T-helper 2 cell (primary cell): ENCODE measurements at places on chromosomes 11 and 22.

DNA sequence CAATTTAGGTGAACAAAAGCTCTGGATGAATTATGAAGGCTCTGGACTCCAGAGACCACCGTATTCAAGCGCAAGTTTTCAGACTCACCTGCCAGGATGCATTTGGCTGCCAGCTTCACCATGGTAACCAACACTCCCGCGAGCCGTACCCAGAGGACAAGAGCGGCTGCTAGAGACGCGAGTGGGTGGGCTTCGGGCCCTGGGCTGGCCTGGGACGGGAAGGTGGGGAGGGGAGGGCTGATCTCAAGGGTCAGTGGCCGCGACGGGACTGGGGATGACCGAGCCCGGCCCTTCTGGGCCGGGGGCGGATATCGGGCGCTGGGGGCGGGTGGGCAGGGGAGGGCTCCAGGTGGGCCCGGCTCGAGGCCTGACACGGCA lies 344 bp downstream of the IFT27 start:
- no peak for DNase-seq

DNA sequence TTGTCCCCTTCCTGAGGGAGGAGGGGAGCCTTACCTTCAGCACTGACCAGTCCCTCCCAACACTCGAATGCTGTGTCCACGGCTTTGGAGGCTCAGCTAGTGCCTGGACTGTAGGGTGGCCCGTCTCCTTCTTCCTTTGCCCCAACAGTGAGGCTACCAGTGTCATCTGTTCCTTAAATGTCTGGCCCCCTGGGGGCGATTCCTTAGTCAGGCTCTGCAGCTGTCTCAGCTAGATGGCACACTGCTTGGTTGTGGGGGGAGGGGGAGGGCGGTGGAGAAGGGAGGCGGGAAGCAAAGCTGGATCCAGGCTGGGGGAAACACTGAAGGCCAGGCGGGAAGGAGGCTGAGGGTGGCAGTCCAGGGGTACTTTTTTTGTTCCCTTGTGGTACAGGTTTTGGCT lies at the start of gene IGSF22:
Gene IGSF22 (minus strand): TSS at position 149 of the 400 bp plus-strand sequence. CDS start 1,952 bp downstream, outside the sequence.
- no peak for DNase-seq

DNA sequence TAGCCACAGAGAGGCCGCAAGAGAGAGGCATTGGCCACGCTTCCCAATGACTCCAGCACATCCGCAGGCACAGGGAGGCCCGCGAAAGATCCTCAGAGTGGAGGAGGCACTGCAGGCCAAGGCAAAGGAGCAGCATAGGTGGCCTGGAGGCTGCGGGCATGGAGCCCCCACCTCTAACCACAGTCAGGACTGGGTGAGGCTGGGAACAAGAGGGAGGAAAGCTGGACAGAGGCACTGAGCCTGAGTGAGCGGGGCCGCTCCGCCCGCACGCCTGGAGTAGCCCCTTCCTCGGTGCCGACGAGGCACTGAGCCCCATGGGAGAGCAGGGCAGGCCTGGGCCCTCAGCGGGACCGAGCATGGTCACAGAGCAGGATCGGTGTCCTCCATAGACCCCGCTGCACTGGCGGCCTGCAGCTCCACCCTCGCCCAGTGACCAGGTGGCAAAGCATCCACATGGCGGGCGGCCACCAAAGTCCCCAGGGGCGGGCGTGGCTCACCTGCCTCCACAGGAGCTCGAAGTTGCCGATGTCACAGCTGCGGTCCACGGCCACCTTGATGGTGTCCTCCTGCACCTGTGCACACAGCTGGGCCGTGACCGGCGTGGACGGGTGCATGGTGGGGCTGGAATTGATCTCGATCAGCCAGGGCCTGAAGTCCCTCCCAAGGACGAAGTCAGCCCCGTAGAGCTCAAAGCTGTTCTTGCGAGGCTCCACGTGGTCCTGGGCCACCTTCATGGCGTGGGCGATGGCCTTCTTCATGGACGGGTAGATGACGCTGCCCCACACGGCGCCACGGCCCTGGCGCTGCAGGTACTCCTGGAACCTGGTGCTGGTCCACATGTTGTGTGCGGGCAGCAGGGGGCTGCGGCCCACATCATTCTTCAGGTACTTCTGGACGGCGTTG lies 18.9 kb upstream of the IL17REL start:
- DNase-seq: no peak

- no peak for DNase-seq
Measured at GRCh38 chr11:6637871-6638270, 17.7 kb downstream of the DCHS1 start.

GRCh38 chr11:128884054-128884453 lies 7.1 kb upstream of the KCNJ5 start:
- no peak for DNase-seq

DNA sequence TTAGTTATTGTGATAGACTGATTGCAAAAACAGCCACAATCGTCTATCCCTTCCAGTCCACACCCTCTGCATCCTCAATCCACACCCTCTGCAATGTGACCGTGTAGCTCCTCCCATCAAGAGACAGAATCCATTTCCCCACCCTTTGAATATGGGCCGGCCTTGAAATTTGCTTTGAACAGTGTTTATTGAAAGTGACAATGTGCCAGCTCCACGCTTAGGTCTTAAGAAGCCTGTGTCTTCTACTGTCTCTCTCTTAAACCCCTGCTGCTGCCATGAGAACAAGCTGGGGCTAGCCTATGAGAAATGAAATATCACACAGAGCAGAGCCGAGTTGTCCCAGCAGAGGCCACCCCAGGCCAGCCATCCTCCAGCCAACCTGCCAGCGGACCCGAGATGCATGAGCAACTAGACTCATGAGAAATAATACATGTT lies 22.3 kb upstream of the MICAL2 start:
- no peak for DNase-seq

DNA sequence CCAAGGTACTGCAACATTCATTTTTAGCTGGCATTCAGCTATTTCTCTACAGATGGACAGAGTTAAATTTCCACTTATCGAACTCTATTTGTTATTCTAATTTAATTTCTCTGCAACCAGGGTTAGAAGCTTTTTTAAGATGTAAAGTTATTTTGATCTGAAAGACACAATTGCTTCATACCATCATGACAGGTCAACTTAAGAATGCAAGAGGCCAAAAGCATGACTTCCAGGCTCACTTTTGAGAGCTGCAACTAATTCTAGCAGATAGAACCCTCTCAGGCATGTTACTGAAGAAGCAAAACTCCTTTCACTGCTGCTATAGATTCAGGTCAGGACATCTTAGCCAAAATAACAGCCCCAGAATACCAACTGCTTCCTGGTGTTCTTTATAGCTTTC lies 86.5 kb upstream of the GALNT18 start:
- DNase-seq: no peak

- DNase-seq: no peak
Measured at GRCh38 chr11:92869716-92870115, 99.7 kb upstream of the MTNR1B start.

- no peak for DNase-seq
Measured at GRCh38 chr11:123041185-123041584, 20.8 kb downstream of the HSPA8 start.

DNA sequence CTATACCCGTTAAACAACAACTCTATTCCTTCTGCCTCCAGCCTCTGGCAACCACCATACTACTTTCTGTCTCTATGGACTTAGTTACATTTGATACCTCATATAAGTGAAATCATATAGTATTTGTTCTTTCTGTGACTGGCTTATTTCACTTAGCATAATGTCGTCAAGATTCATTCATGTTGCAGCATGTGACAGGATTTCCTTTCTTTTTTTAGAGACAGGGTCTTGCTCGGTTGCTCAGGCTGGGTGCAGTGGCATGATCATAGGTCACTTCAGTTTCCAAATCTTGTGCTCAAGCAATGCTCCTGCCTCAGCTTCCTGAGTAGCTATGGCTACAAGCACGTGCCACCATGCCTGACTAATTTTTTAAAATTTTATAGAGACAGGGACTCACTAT lies 29.4 kb upstream of the SORL1 start:
- no peak for DNase-seq

DNA sequence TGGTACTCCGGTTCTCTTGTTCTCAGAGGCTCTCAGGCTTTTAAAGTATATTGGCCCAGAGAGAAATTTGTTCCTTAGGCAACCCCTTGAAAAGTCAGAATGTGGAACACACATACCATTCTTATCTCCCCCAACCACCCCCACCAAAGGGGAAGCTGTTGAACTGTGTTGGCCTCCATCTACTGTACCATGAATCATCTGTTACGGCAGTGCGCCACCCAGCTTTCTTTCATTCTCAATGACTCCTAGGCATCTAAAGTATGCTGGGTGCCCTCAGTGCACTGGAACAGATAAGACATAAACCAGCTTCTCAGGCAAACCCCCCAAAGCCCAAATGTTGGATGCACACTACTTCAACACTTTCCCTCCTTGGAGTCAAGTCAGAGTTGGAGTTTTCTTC lies 696.2 kb upstream of the TENM4 start:
- no peak for DNase-seq

DNA sequence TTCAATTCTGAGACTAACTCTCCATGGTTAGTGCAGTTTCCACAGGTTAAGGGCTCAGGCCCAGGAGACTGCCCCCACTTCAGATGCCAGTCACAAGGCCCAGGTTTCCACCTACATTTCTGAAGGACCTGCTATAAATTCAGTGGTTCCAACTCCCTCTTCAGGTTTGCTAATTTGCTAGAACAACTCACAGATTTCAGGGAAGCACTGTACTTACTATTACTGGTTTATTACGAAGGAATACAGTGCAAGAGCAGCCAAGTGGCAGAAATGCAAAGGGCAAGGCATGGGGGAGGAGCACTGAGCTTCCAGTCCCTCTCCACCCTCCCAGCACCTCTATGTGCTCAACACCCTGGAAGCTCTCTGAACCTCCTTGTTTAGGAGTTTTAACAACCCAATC lies 39.3 kb upstream of the SPON1 start:
- DNase-seq: no peak

GRCh38 chr11:95498722-95499425 lies 267.9 kb upstream of the SESN3 start:
- no peak for DNase-seq

DNA sequence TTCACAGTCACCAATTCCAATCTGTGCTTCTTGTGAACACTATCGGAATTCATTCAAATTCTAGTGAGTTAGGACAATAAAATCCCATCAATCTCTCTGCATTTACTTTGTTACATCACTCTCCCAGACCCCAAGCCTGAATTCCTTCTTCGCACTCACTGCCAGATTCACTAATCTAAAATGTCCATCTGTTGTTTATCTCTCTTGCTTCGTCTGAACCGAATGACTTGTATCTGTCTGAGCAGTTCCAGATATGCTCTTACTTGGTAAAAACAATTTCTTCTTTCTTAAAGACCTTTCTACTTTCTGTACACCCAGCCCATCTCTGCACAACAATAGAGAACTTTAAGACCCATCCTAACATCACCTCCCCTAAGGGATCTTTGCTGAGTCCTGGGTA lies 7.0 kb downstream of the MMP10 start:
- no peak for DNase-seq

DNA sequence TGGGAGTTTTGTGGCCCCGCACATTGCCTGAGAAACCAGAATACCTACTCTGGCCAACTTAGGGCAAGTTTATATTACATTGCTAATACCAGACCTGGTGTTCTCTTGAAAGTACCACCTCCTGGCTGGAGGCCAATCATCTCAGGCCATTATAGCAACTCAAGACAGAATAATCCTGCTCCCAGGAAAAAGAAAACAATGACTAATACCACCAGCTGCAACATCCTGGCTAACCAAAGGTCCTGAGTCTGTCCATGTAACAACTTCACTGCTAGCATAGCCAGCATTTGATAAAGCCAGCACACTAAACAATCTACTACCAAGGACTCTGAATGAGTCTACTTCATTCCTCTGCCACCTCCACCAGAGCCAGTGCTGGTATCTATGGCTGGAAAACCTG lies 1298.7 kb upstream of the CNTN5 start:
- no peak for DNase-seq

DNA sequence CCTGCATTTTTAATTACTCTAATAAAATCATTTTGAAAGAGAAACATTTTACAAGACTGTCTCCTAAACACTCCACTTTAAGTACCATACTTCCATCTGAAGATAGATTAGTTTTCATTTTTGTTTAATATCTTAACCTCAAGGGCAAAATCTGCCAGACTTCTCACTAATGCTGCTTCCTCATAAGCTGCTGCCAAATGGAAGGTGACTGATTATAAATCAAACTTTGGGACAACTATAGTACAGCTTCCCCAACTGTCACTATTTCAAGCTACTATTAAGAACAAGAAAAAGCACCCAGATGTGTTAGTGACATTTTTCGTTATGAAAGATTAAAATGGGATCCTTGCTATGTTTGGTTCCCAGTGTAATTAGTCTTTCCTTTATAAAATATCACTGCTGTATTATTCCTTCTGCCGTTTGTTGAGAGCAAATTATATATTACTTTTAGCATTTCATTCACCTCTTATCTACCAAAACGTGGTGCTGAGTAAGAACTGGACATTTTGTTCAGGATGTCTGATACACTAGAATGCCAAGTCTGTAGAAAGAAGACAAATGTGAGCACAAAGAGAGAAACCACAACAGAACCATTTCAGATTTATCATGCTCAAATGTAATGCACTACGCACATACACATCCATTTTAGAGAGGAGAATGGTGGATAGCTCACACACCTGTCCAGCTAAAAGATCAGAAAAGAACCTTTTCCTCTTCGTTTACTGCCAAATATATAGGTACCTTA lies 312.2 kb upstream of the C11orf87 start:
- DNase-seq: no peak

- no peak for DNase-seq
Measured at GRCh38 chr22:23107487-23108248, 34.1 kb downstream of the RSPH14 start.

DNA sequence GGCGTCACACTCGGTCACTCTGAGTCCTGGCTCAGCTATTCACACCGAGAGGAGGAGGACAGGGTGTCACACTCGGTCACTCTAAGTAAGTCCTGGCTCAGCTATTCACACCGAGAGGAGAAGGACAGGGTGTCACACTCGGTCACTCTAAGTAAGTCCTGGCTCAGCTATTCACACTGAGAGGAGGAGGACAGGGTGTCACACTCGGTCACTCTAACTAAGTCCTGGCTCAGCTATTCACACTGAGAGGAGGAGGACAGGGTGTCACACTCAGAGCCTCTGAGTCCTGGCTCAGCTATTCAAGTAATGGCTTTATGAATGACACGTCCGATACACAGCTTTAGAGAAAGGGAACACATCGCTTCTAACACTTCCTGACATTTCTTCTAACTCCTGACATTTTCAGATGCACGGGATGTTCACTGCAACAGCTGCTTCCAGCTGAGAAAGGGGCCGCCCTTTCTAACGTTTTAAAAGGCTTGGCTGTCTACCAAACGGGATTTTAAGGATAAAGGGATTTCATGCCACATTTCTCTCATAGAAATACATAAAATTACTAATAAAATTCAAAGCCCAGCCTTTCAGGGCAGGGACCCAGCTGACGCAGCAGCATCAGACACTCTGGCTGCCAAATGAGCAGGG lies 28.1 kb downstream of the DRD4 start:
- no peak for DNase-seq

- DNase-seq: peak; percentile 93
Measured at GRCh38 chr11:72736452-72737069, 15.6 kb downstream of the ARAP1 start.

DNA sequence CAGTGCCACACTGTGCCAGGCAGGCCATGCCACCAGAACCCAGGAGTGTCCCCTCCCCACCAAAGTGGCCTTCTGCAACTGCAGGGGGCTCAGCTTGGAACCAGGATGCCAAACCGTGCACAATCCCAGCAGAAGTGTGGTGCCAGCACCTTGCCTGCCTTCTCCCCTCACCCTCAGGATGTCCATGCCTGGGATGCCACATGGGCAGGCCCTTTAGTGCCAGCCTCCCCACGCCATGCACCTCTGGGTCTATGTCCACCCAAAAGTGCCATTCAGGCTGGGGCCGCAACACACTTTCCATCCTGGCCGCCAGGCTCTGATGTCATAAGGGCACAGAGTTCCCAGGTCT lies 8.7 kb upstream of the TBC1D22A start:
- no peak for DNase-seq

- no peak for DNase-seq
Measured at GRCh38 chr11:130146796-130147195, 12.8 kb upstream of the ST14 start.
